ENCODE measurements at places on chromosomes 7 and 10. TPM values are rescaled to one million over a fixed set of nuclear protein-coding genes. Genes with fewer than 3 reads are reported as not detected.

Gene HIPK2
- total RNA-seq = 5.4 TPM

Gene CCDC172
- not detected for total RNA-seq

Gene OR6V1
- not detected for total RNA-seq

Gene SFTPD
- total RNA-seq = not detected

Gene GNG11
- total RNA-seq = 40.3 TPM

Gene RELN
- total RNA-seq = 0.74 TPM

Gene LFNG
- total RNA-seq = 0.43 TPM

Gene SPDYE11
- total RNA-seq = not detected

Gene AFAP1L2
- total RNA-seq = 0.14 TPM

Gene GPAM
- 21.8 TPM for total RNA-seq

Gene DPCD
- 61.8 TPM for total RNA-seq

Gene CHCHD2
- 240 TPM for total RNA-seq

Gene VWDE
- not detected for total RNA-seq

Gene SOSTDC1
- not detected for total RNA-seq

Gene NUPR2
- not detected for total RNA-seq

Gene IQCE
- total RNA-seq = 7.4 TPM
